ENCODE measurements at places on chromosomes 16 and 17.

DNA sequence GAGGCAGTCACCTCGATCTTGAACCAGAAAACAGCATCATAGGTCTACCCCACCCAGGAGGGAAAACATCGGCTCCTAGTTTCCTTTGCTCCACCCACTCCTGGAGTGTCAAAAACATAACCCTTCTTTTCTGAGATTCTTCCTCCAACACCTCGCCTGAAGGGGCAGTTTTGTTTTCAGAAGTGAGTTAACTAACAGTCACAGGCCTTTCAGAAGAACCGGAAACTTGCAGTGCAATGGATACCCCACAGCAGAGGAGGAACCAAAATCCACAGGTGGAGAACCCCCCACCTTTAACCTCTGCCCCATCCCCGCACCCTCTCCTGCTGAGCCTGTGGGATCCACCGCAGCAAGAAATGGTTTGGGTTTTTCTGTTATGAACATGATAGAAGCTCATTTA, 7.8 kb upstream of the TEX2 start:
- DNase-seq = no peak

- DNase-seq = no peak
Observed at GRCh38 chr17:69457603-69458002, 43.1 kb downstream of the MAP2K6 start.

GRCh38 chr17:71188811-71189492, 931.9 kb upstream of the SOX9 start:
- DNase-seq = no peak

GRCh38 chr16:47592232-47592631, 131.1 kb downstream of the PHKB start:
- DNase-seq = no peak

- peak; percentile 78 for DNase-seq
Observed at GRCh38 chr16:4505356-4506147, 29.4 kb downstream of the HMOX2 start.

- no peak for DNase-seq
Observed at GRCh38 chr17:27577884-27578717, 52.9 kb upstream of the LGALS9 start.

GRCh38 chr16:21116148-21116693, 34.4 kb downstream of the DNAH3 start:
- peak; percentile 84 for DNase-seq

GRCh38 chr16:14109782-14110727, 38.9 kb downstream of the MRTFB start:
- DNase-seq = peak; percentile 4

GRCh38 chr17:65163990-65164495, 26.9 kb downstream of the RGS9 start:
- DNase-seq = peak; percentile 24

GRCh38 chr16:87956365-87957231, 5.4 kb downstream of the BANP start:
- DNase-seq = peak; percentile 80

- DNase-seq = peak; percentile 65
Observed at GRCh38 chr16:29007730-29008593, 23.1 kb downstream of the LAT start.

- DNase-seq = no peak
Observed at GRCh38 chr16:69273009-69273408, 38.1 kb upstream of the VPS4A start.

DNA sequence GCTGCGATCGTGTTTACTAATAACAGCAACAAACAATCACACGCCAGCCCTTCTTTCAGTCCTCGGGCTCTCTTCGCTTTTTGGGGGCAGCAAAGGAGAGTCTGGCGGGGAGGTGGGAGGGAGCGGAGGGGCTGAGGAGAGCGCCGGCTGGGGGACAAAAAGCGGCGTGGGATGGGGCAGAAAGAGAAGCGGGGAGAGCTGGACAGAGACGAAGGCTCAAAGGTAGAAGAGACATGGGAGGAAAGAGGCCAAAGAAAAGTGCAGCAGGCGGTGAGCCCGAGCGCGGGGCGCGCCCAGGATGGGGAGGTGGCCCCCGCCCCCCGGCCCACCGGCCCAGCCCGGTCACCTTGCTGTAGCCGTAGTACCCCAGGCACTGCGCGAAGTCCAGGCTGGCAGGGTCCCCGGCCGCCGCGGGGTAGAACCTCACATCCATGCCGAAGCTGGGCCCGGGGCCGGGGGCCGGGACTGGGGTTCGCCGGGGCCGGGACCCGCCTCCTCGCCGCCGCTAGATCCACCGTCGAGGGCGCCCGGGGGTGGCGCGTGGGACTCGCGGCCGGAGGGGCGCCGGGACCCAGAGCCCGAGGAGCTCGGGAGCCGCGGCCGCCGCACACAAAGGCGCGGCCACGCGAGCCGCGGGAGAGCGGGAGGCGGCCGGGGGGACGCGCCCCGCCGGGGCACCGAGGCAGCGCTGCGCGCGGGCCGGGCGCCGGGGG, 496 bp downstream of the TOX3 start:
- no peak for DNase-seq

GRCh38 chr17:50258647-50259476, 15.4 kb upstream of the TMEM92 start:
- DNase-seq = no peak

GRCh38 chr17:4725646-4726310, 5.5 kb upstream of the MED11 start:
- peak; percentile 57 for DNase-seq

DNA sequence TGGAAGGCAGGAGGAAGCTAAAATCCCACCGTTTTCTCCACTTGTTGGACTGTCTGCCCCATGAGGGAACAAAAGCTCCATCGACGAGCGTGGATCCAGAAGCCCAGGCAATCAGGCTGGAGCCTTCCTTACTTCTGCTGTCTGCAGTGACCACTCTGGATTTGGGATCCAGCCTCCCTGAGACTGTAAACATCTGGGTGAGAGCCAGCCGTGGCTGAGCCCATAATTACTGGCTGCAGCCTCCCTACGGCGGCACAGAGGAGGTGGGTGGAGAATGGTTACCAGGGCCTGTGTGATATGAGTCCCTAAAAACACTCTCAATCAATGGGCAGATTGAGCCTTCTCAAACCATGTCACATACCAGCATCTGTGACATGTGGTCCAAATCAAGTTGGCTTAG, 158.2 kb downstream of the FOXL1 start:
- DNase-seq = no peak

DNA sequence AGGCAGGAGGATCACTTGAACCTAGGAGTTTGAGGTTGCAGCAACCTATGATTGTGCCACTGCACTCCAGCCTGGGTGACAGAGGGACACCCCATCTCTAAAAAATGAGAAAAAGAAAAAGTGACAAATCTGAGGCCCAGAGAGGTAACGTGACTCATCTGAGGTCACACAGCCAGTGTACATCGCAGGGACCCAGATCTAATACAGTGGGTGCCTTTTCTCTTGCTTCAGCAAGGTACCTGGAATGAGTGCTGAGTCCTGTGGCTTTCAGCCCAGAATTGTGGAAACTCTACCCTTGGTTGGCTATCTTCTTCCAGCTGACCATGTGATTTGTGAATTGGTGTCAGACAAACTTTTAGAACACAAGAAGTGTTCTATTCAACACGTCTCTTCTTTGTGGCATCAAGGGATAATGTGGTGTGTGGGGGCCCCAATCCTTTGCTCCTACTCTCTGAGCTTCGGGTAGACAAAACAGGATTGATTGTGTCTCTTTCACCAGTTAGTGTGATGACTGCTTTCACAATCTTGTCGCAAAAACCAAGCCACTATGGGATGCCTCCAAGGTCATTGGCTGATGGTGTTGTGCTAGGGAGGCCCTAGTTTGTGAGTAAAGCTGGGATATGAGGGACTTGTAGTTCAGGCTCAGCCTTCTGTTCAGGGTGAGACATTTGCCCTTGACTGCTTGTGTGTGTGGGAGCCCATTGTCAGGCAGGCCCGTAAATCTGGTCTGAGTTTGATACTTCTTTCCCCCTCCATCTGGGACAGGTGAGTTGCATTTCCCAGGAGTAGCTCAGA, 71.0 kb downstream of the MSI2 start:
- DNase-seq = no peak

All from NB4 (cell line).